ENCODE measurements at places on chromosomes 12 and 14. TPM values are rescaled to one million over a fixed set of nuclear protein-coding genes. Genes with fewer than 3 reads are reported as not detected.

DCN gene
- total RNA-seq: 4,374 TPM

DBX2 gene
- total RNA-seq: 0.32 TPM

CCDC177 gene
- 0.29 TPM for total RNA-seq

INHBC gene
- not detected for total RNA-seq

GPRC5D gene
- total RNA-seq: not detected

SSTR1 gene
- 0.16 TPM for total RNA-seq

GSC gene
- total RNA-seq: 8.3 TPM

NKX2-1 gene
- not detected for total RNA-seq

DPPA3 gene
- total RNA-seq: not detected

Data from breast epithelium (tissue), 4 donors.